Fibroblast of skin of left biceps (primary cell): ENCODE measurements at places on chromosomes 3 and 15.

DNA sequence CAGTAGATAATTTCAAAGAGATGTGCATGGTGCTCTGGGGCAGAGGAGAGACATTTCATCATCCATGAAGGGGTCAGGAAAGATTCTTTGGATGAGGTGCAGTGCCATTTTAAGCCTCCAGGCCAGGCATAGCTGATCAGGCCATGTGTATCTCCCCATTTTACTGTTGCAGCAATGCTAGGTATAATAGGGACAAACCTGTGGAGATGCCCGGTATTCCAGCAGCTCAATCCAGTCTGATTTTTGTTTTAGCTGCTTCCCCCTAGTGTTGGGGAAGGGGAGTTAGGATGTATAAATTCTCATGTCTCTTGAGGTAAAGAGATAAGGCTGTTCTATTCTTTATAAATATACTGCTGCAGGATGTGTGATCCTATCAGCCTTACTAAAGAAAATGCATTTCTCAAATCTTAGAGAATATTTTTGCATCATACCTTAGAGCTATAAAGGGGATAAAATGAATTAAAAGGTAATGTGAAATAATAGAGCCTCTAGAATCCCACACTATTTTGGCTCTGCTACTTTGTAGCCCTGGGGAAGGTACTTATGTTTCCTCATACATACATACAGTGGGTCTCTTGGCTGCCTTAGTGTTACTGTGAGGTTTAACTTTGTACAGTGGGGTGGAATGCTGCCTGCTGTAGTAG, 5.2 kb downstream of the CDV3 start:
- DNase-seq: no peak

DNA sequence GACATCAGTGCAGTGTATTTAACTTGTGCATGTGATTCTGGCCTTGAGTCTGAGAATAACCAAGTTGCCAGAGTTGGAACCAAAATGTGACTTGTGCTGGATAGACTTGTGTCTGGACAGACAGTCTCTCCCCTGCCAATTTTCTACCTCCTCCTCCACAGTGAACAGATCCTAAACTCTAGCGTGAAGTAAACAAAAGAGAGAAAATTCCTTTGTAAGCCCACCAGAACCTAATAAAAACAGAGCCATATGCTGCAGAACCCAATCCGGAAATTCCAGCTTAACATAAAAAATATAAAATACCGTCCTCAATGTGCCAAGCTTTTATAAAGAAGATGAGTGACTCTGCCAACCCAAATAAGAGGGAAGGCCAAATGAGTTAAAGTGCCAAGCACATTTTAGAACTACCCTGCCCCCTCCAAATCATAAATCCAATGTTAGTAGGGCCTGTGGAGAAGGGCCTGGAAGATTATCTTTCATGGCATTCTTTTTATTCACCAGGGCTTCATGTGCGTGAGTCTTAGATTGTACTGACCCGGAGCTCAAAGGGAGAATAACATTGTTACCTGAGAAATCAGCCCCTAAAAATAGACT, 344.6 kb upstream of the PROK2 start:
- no peak for DNase-seq

DNA sequence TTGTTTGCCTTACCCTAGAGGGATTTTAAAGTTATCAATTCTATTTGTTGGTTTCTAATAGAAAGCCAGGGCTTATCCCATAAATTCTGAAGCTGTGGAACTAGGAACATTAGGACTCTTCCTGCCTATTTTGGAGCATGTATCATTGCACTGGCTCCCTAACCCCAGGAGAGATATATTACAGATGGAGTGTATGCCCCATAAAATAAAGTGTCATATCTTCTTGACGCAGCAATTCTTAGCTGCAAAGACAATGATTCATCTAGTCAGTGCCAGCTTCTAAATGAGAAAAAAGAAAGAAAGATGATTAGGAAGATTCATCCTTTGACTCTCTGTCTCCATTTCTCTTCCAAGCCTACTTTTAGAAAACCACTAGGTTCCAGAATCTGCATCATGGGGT, 74.8 kb upstream of the MAGI1 start:
- no peak for DNase-seq

DNA sequence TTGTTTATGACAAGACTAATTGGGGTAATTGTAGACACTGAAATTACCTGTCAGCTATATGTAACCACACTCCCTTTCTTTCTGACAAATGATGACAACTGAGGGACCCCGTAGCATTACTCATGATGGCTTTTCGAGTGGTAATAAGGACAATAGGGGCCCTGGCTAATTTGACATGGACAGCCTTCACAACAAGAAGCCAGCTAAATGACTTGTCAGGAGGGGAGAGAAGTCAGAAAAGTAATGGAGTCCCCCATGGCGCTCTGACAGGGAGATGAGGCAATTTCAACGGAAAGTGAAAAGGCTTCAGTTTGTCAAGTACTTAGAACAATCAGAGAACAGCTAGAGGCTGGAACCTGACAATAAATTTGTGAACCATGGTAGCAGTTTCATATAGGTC, 177.3 kb downstream of the CDIN1 start:
- no peak for DNase-seq

- no peak for DNase-seq
Observed at GRCh38 chr15:56254265-56254664, 10.6 kb upstream of the RFX7 start.

- DNase-seq: no peak
Observed at GRCh38 chr3:187850258-187850921, 105.1 kb upstream of the BCL6 start.

DNA sequence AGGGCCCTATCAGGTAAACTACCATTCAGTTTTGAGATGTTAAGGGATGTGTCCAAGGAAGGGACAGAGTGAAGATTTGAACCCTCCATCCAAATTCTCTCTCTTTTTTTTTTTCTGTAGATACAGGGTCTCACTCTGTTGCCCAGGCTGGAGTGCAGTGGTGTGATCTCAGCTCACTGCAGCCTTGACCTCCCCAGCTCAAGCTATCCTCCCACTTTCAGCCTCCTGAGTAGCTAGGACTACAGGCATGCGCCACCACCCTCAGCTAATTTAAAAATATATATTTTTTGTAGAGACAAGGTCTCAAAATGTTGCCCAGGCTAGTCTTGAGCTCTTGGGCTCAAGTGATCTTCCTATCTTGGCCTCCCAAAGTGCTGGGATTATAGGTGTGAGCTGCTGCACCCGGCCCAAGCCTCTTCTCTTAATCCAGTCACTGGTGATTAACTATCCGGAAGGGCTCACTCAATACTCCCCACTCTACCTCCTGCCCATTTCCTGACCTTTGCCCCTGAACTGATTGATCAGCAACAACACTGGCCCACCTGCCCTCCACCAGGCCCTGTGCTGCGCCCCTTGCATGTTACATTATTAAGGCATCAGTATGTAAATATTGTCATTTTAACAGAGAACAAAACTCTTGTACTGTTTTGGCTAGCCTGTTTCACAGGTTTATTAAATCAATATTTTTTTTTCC, 164.7 kb downstream of the CTNNB1 start:
- DNase-seq: no peak

GRCh38 chr3:63351159-63352007, 73.3 kb downstream of the SYNPR start:
- peak; percentile 32 for DNase-seq

DNA sequence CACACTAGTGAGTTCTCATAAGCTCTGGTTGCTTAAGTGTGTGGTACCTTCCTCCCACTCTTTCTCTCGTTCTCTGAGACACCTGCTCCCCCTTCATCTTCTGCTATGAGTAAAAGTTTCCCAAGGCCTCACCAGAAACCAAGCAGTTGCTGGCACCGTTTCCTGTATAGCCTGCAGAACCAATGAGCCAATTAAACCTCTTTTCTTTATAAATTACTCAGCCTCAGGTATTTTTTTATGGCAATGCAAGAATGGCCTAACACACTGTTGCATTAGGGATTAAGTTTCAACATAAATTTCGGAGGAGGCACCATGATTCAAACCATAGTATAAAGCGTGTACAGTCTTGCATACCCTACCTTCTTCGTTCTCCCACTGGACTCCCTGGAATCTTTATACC, 252.3 kb upstream of the CHRM5 start:
- no peak for DNase-seq
